ENCODE measurements at places on chromosomes 7 and 10. TPM values are rescaled to one million over a fixed set of nuclear protein-coding genes. Genes with fewer than 3 reads are reported as not detected.

ITGA8 gene
- total RNA-seq = not detected

SCD gene
- total RNA-seq = 427 TPM

GIMAP7 gene
- not detected for total RNA-seq

STEAP1 gene
- 0.55 TPM for total RNA-seq

- no peak for DNase-seq
Observed at GRCh38 chr10:43209074-43209455, 57.8 kb downstream of the RASGEF1A start.

DNA sequence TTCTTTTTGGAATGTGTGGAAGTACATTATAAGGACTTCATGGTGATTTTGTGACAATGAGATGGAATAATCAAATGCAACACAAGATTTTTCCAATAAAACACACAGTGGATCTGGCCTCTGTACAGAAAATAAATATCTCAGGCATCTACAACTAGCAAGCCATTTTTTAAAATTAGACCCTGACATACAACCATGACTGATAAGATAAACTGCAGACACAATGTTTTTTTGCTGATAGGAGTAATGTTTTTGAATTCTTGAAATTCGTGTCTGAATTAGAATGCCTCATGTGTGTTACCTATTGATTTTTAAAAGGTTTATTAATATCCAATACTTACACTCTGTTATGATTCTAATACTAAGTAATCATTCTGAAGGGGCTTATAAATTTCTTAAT, 328.1 kb downstream of the HGF start:
- DNase-seq = no peak

GRCh38 chr10:121137533-121137932, 286.4 kb downstream of the WDR11 start:
- DNase-seq = no peak

GRCh38 chr7:16993543-16993942, 111.8 kb upstream of the AGR3 start:
- no peak for DNase-seq

GRCh38 chr7:91533996-91534395, 269.8 kb downstream of the FZD1 start:
- DNase-seq = no peak

GRCh38 chr10:43765516-43765915, 116.8 kb upstream of the ZNF32 start:
- no peak for DNase-seq

DNA sequence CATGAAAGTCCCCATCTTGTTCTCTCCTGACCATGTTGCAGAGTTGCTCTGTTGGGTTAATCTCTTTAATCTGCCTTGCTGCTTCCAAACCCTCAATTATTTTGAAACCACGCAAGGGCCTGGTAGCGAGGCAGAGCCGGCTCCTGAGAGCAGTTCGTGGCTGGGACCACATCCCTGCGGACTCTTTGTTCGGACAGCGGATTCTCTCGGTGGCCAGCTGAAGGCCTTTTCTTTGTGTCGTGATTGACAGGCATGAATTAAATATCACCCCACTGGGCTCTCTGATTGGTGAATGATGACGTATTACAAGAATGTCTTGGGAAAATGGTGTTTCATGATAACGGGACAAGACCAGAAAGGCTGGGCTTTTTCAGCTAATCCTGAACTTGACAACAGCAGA, 66.9 kb upstream of the ARHGAP21 start:
- no peak for DNase-seq

GRCh38 chr10:125141860-125142484, 18.4 kb downstream of the CTBP2 start:
- peak; percentile 80 for DNase-seq

DNA sequence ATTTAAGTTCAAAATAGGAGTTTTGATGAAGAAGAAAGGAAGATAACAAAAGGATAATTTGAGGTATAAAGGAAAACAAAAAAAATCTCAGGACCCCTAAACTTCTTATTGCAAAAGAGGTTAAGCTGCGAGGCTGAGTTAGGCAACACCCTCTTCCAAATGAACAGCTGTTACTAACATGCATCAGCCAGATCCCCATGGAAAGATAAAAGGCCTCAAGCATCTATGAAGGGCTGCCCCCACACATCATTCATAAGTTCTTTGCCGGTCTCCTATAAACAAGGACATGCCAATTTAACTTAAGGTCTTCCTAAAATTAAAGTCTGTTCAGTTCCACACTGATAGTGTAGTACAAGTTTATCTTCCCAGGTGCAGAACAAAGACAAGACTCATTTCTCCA, 75.8 kb upstream of the IMMP2L start:
- peak; percentile 76 for DNase-seq

DNA sequence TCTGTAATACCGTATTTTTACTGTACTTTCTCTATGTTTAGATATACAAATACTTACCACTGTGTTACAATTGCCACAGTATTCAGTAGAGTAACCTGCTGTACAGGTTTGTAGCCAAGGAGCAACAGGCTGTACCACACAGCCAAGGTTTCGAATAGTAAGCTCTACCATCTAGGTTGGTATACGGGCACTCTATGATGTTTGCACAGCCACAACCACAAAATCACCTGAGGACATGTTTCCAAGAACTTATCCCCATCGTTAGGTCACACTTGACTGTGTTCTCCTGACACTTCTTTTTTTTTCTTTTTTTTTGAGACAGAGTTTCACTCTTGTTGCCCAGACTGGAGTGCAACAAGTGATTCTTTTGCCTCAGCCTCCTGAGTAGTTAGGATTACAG, 134.6 kb upstream of the TRIM24 start:
- no peak for DNase-seq

GRCh38 chr7:136036336-136036735, 59.2 kb upstream of the MTPN start:
- DNase-seq = no peak

- no peak for DNase-seq
Observed at GRCh38 chr10:18424200-18424599, 227.2 kb downstream of the NSUN6 start.

GRCh38 chr7:70539205-70539604, 592.7 kb upstream of the GALNT17 start:
- no peak for DNase-seq
